Smooth muscle cell of the umbilical artery (primary cell): ENCODE measurements at places on chromosomes 1 and 21. TPM values are rescaled to one million over a fixed set of nuclear protein-coding genes. Genes with fewer than 3 reads are reported as not detected.

The HHAT gene
- 8.2 and 9.2 TPM in 2 replicates for total RNA-seq

The CELSR2 gene
- 3.0 and 4.5 TPM in 2 replicates for total RNA-seq

The KHDRBS1 gene
- 47.8 and 94.2 TPM in 2 replicates for total RNA-seq

The KRTAP13-2 gene
- total RNA-seq: not detected in 2 replicates

The GNAT2 gene
- total RNA-seq: 0.09 TPM in 1 of 2 replicates, not detected in the other

The ATP6V0B gene
- 74.9 and 154 TPM in 2 replicates for total RNA-seq

The TFAP2E gene
- under 0.01 and 0.42 TPM in 2 replicates for total RNA-seq

The RUNX1 gene
- total RNA-seq: 49.0 and 54.0 TPM in 2 replicates

The TSSK3 gene
- 0.30 TPM in 1 of 2 replicates, not detected in the other for total RNA-seq

The NFIA gene
- 2.7 and 4.2 TPM in 2 replicates for total RNA-seq

The CELA2A gene
- total RNA-seq: not detected in 2 replicates

The SMAP2 gene
- total RNA-seq: 13.1 and 25.0 TPM in 2 replicates

The FMOD gene
- 7.3 and 48.1 TPM in 2 replicates for total RNA-seq

The CASZ1 gene
- total RNA-seq: under 0.01 and 0.46 TPM in 2 replicates

The BOLA1 gene
- 7.7 and 7.9 TPM in 2 replicates for total RNA-seq

The LAD1 gene
- total RNA-seq: not detected in 2 replicates

The PPM1J gene
- 0.59 and 1.6 TPM in 2 replicates for total RNA-seq

The BTBD8 gene
- 3.9 and 7.7 TPM in 2 replicates for total RNA-seq

The PAQR6 gene
- 0.28 and 0.59 TPM in 2 replicates for total RNA-seq

The BCAN gene
- not detected in 2 replicates for total RNA-seq

The HOOK1 gene
- total RNA-seq: not detected in 2 replicates

The BLACAT1 gene
- not detected in 2 replicates for total RNA-seq

The CENPL gene
- 9.2 and 14.2 TPM in 2 replicates for total RNA-seq

The KCNN3 gene
- total RNA-seq: under 0.01 and 0.32 TPM in 2 replicates

The ZBTB37 gene
- 8.3 and 10.8 TPM in 2 replicates for total RNA-seq

The NTNG1 gene
- total RNA-seq: 0.30 and 2.2 TPM in 2 replicates

The FALEC gene
- not detected in 2 replicates for total RNA-seq

The OXCT2 gene
- total RNA-seq: 0.30 and 1.2 TPM in 2 replicates

The SLX9 gene
- total RNA-seq: 17.2 and 19.6 TPM in 2 replicates

The PLA2G4A gene
- total RNA-seq: 9.2 and 19.3 TPM in 2 replicates

The HPDL gene
- 0.59 and 1.4 TPM in 2 replicates for total RNA-seq

The WLS gene
- total RNA-seq: 95.2 and 191 TPM in 2 replicates

The THEM5 gene
- total RNA-seq: not detected in 2 replicates

The AMY1C gene
- not detected in 2 replicates for total RNA-seq
